ENCODE measurements at places on chromosomes 1 and 21.
A peak's percentile ranks its signal among the peaks of the same experiment; 100 is the strongest.

GRCh38 chr1:232457595-232457994, 172.3 kb downstream of the SIPA1L2 start:
- DNase-seq = no peak

DNA sequence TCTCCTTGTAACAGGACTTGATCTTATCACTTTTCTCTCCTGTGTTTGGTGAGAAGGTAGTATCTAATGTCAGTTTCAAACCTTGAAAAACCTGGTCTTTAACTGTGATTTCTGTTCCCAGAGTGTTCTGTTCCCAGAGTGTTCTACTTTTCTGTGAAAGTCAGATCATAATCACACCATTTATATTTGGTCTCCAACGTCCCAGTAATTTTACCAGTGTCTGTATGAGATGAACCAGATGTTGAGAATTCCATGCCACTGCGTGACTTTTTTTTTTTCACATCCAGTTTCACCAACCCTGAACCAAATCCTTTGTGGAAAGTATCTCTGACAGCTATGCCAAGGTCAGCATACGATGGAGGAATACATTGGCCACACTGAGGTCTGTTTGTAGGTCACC, 365.2 kb downstream of the USP25 start:
- no peak for DNase-seq

DNA sequence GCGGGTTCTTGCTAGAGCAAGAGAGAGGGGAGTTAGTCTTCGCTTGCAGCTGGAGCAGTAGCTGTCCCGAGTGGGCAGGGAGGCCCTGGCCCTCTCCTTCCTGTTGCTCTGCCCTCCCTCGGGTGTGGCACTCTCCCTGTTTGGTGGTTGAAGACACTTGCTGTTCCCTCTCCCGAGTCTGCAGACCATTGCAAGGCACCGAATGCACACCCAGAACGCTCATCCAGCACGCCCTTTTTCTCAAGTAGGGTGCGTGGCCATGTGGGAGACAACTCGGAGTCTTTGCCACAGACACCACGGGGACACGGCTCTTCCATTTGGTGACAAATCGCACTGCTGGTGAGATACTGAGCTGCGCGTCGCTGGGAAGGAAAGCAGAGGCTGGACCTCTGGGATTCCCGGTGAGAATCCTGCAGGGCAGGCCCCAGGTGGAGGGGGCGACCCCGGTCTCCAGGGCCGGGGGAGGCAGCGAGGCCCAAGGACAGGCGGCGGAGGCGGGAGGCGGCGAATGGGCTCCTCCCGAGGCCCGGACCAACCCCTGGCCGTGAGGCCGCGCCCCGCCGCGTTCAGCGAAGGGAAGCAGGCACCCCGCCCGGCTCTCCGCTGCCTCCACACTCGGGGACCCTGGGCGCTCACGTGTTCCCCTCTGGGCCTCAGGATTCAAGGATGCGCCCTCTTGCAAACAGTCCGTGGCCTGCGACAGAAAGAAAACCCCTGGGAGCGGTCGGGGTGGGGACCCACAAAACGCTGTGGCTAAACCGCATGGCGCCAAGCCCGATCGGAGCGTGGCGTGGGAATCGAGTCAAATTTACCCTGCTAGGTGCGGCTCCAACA, 10.4 kb upstream of the TMEM200B start:
- DNase-seq = no peak

- DNase-seq = no peak
Observed at GRCh38 chr1:247060771-247061170, 17.8 kb downstream of the ZNF670 start.

GRCh38 chr21:41887667-41888066, 8.5 kb upstream of the PRDM15 start:
- DNase-seq = no peak

DNA sequence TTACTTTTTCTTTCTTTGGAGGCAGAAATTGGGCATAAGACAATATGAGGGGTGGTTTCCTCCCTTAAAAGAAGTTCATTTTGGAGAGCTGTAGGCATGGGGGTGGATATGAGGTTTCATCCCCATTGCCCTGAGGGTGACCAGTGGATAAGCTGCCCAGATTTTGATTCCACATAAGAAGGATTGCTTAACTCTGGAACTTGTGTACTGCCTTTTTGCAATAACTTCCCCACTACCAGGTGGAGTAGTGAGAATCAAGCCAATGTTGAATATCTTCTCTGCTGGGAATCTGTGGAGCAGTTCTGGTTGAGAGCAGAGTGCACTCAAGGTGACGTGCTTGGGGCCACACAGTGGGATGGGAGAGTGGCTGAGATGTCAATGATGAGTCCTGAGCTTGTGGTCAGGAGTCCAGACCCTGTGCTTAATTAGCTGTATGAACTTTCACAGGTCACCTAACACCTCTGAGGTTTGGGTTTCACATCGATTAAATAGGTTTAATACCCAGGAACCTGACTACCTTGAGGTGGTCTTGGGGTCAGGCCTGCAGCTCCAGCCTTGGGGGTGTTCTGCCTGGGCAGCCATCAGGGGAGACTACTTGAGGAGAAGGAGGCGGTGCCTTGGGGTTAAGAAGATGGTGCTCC, 152.9 kb downstream of the FCRL5 start:
- DNase-seq = no peak

- DNase-seq = no peak
Observed at GRCh38 chr1:156700736-156701531, 4.4 kb downstream of the CRABP2 start.

GRCh38 chr1:43354471-43354870, 4.3 kb upstream of the CDC20 start:
- DNase-seq = no peak

- DNase-seq = no peak
Observed at GRCh38 chr1:167472752-167473521, 45.4 kb downstream of the CD247 start.

DNA sequence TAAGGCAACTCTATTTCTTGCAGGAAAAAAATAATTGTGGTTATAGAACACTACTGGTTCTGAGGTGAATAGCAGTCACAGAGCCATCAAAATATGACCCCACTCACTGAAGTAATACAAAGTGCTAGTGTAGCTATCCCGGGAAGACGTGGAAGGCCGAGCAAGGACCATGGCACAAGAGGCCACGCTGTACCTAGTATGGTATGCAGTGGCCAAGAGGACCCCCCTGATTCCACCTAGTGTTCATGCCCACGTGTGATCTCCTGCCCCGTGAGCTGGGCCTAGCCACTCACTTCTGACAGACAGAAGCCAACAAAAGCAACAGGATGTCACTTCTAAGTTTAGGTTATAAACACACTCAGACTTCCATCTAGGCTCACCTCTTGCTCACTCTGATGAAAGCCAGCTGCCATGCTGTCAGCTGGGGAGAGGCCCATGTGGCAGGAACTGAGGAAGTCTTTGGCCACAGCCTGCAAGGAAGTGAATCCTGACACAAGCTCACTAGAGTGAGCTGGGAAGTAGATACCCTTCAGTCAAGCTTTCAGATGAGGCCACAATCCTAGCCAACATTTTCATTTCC, 21.7 kb upstream of the LSS start:
- no peak for DNase-seq

DNA sequence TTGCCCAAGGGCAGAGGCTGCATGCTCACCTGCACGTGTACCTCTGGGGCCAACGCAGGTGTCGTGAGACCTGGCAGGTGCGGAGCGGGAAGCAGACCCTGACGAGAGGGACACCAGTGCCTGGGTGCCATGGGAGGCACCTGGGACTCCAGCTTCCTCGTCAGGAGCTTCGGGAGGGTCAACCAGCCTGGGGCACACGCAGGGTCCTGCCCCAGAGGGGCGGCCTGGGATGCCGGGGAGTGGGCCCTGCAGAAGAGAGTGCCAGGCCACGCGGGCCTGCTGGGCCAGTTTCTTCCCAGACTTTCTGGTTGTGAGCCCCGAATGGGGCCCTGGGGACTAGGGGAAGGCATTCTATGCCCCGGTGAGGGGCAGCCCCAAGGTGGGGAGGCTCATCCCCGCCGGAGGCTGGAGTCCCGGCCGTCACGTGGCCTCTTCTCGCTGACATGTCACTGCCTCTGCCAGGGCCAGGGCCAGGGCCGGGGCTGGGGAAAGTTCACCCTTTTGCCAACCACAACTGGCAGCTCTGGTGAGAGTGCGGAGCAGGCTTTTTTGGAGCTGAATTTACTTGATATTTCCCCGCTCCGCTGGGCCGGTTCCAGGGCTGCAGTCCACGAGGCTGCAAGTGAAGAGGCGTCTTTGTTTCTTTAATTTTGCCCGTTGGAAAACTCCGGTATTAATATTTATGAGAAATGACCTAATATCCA, 38.5 kb upstream of the ACTRT2 start:
- no peak for DNase-seq

DNA sequence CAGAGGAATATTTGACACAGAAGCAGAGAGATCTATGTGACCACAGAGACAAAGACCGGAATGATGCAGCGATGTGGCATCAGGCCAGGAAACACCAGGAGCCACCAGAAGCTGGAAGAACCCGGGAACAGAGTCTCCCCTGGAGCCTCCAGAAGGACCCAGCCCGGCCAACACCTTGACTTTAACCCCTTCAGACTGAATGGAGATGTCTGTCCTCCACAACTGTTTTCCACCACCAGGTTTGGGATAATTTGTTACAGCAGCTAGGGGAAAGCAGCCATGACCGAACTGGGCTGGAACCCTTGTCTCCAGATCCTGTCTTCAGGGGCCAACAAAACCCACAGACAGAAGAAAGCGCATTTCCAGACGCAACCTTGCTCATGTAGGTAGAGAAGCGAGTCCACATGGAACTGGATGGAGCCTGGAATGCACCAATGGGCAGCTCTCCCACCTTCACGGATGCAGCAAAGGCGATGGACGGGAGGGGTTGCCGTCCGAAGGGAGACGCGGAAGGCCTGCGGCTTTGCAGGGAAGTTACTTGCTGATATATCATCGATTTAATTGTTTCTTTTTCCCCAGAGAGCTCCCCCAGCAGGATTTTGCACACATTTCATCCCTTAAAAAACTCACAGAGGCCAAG, 396.6 kb downstream of the NPHP4 start:
- DNase-seq = no peak

DNA sequence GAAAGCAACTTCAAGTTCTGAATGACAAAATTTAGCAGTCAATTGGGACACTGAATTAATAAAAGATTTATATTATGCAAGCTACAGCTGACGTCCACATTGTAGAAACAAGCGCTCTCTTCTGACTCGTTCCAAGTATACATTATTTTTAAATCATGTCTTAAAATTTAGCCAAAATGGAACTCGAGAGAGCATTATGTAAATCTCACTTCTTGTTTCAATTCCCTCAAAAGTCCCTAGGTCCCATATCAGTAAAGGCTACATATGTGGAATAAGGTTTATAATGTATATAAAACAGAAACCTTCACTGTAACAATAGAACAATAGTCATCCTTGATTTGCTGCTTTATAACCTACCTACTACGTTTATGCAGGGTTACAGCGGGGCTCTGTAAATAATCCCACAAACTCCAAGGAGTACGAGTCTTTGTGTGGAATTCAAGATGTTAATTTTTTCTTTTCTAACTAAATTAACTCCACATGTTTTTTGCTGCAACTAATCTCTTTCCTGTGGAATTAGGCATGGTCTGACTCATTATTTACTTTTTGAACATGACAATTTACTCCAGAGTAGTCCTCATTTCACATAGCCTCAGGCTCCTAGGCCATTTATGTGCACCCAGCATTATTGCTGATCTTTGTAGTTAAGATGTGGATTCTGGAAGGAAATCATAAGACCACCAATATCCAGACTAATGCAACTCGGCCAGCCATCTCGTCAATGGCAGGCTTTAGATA, 785.1 kb downstream of the LTN1 start:
- DNase-seq = no peak

GRCh38 chr1:36625253-36625934, 142.7 kb upstream of the CSF3R start:
- no peak for DNase-seq

- DNase-seq = peak; percentile 52
Observed at GRCh38 chr21:38661197-38661871, 144.4 kb upstream of the ETS2 start.

DNA sequence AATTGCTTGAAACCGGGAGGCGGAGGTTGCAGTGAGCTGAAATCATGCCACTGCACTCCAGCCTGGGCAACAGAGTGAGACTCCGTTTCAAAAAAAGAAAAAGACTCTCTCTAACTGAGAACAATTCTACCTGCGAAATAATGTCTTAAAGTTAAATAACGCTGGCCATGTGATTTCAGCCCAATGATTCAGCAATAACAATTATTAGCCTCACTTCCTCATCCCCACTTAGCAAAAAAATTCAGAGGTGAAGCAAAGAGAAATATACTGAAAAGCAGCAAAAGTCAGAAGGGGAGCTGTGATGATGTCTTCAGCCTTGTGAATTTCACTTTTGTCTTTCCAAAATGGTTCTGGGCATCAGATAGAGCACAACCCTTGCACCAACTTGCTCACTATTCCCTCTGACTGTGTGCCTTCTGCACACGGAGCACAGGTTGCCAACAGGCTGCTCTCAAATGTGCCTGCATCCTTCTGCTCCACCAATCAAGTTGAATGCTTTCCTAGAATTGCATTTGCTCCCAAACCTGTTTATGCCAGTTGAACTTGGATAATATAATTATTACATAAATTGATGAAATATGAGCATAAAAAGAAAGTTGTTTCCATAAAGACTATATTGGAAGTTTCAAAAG, 79.8 kb upstream of the IPO9 start:
- no peak for DNase-seq

Data from right hindlimb (tissue), 1 donor.